NCI-H748 treated with DMSO at 0.1 percent for 48 hours (cell line): ENCODE measurements at places on chromosomes 3 and 15.

DNA sequence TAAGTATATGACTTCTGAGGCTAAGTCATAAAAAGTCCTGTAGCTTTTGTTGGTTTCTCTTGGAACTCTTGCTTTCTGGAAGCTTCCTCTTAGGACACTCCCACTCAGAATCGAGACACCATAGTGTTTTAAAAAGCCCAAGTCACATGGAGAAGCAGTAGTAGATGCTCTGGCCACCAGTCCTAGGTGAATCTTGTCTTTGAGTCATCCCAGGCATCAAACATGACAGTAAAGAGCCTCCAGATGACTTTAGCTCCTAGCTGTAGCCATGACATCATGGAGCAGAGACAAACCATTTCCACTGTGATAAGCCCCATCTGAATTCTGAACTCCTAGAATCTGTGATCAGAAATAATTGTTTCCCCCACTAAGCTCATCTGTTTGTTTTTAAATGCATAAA lies 42.1 kb downstream of the ISL2 start:
- DNase-seq, result no peak

DNA sequence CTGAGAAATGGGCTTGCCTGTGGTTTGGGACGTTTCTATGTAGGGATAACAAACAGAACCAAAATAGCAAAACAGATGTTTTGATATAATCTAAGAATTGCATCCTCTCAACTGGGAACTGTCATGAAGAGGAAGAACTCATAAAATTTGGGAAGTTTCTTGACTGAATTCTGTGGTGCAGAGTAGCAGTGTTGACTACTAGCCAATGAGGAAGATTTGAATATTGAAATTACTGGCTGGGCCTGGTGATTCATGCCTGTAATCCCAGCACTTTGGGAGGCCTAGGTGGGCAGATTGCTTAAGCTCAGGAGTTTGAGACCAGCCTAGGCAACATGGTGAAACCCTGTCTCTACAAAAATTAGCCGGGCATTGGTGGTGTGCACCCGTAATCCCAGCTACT lies 42.2 kb downstream of the ZNF609 start:
- DNase-seq, result no peak

GRCh38 chr15:50028326-50028725 lies 90.7 kb downstream of the ATP8B4 start:
- no peak for DNase-seq

GRCh38 chr3:191328962-191329653 lies at the start of gene CCDC50:
CCDC50 (plus strand) TSS chr3:191329394; CDS start chr3:191329675, 281 bp downstream.
- peak; percentile 13 for DNase-seq

GRCh38 chr15:65054333-65055200 lies 9.4 kb downstream of the SLC51B start:
- DNase-seq, result no peak

- no peak for DNase-seq
Measured at GRCh38 chr3:23455775-23456174, 252.6 kb downstream of the UBE2E2 start.

DNA sequence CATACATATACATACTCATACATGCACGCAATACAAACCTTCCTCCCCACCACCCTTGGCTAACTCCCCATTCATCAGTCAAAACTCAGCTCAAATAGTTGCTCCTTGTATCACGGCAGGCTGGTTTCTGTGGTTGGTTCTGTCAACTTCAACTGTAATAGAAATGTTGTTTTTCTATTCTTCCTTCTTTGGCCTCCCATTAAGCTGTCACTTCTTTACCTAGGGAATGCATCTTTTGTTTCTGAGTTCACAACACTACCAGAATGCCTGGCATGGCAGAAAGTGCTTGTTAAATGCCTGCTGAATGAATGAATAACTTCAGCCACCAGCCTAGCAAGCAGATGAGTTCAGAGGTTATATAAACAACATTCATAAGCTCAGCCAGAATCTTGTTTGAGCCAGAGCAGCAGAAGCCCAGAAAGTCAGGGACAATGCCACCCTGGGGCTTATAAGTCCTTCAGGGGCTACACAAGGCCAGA lies 63.1 kb downstream of the B3GALNT1 start:
- no peak for DNase-seq

- DNase-seq, result no peak
Measured at GRCh38 chr15:27902680-27903385, 196.3 kb downstream of the OCA2 start.

DNA sequence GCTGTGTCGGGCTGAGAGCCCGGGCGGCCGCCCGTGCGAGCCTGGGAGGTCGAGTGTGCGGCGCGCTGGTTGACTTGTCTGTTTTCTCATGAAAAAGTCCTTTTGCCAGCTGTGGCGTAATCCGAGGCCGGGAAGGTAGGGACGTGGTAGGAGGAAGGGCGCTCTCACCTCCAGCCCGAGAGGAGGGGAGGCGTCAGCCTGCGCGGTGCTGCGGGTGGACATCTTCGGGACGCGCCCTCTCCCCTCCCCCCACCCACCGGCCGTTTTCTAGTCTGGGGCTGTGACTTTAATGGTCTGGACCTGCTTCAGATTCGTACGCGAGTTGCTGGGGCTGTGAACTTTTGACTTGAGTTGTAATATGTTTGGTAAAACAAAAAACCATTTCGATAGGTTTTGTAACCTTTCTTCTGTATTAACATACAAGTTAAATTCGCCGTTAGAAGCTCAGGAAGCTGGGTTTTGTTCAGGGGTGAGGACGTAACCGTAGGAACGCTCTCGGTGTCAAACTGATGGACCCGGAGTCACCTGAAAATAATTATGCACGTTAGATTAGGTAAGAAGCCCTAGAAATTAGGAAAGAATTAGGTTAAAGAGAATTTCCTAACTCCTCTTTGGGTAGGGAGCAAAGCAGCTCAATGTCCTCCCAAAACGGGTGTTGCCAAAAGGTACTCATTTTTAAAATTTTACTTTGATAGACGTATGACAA lies 762 bp downstream of the NCK1 start:
- no peak for DNase-seq

DNA sequence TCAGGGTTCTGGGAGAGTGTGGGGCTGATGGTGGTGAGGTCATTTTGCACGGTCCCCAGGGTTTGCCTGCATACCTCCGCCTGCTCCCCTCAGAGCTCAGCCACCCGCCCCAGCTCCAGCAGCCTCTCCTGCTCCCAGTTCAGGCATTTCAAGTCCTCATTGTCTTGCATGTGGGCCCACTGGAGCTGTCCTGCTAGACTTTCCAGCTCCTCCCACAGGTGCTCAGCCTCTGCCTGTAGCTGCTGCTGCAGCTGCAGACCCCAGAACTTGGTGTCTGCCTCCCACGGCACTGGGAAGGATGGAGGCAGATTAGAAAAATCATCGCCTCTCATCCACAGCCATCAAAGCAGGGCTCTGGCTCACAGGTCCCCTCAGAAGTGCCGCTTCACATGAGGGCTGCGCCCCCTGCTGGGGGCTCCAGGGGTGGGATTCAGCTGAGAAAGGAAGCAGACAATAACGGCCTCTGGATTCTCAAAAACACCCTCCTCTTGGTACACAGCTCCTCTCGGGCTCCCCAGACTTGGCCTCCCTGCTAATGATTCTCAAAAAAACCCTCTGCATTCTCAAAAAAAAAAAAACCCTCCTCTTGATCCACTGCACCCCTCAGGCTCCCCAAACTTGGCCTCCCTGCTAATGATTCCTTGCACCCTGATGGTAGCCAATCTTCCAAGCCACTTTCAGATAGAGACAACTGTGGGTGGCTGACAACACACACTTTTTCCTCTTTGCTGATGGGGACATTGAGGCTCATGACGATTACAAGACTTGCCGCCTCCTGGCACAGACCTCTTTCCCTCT lies 89.3 kb upstream of the C2CD4B start:
- DNase-seq, result peak; percentile 4
